ENCODE measurements at places on chromosomes 11 and 22.

GRCh38 chr11:133905677-133906156 lies 51.1 kb downstream of the IGSF9B start:
- DNase-seq = no peak

- no peak for DNase-seq
Measured at GRCh38 chr11:2644844-2645778, 54.7 kb downstream of the KCNQ1OT1 start.

DNA sequence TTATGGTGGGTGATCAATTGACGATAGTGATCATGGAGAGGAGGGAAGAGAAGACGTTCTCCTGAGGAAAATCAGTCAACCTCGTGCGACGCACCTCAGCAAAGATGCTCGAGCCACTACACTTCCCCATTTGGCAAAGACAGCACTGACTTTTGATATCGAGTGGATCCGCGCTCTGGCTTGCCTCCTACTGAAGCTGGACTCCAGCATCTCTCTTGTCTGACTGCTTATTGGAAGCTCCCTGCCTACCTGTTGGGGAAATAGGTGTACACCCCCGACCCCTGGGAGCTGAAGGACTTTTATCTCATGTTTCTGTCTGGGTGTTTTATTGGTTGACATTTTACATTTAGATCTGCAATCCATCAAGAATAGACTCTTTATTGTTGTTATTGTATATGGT lies 476.8 kb upstream of the B3GAT1 start:
- no peak for DNase-seq

- DNase-seq = no peak
Measured at GRCh38 chr11:7639643-7640025, 33.7 kb downstream of the CYB5R2 start.

- peak; percentile 94 for DNase-seq
Measured at GRCh38 chr11:119567688-119568582, 145.0 kb upstream of the THY1 start.

GRCh38 chr11:76846441-76846840 lies 14.3 kb upstream of the ACER3 start:
- no peak for DNase-seq

- DNase-seq = peak; percentile 46
Measured at GRCh38 chr22:28715611-28716010, 26.0 kb downstream of the CHEK2 start.

- DNase-seq = no peak
Measured at GRCh38 chr11:110331626-110332025, 35.2 kb upstream of the RDX start.

GRCh38 chr22:47209547-47210023 lies 447.1 kb downstream of the TBC1D22A start:
- DNase-seq = no peak

- no peak for DNase-seq
Measured at GRCh38 chr11:1382429-1382828, 7.3 kb upstream of the BRSK2 start.

DNA sequence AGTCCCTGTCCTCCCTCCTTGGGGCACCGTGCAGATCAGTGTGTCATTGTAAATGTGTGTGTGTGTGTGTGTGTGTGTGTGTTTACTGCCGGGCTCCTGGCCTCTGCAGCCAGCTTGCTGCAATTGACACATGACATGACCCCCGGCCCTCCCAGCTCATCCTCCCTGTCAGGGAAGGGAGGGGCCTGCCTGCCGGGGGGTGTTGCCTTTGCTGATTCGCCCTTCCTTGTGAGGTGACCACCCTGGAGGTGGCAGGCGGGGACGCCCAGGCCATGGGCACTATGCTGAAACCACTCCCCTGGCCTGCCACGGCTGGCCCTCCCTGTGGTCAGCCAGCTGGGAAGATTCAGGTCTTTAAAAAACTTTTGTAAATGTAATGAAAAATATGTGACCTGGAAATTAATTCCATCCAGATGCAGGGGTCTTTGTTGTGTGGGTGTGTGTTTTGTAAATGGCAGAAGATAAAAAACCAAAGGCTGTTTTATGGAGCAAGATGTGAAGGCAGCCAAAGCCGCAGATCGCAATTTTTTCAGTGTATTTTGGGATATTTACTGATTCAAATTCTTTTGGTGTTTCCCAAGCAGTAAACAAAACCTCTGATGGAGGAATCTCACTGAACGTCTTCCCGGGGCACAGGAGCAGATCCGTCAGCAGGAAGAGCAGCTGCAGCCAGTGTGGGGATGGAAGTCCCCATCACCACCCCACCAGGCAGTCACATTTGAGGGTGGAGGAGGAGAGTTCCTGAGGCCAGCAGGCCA lies 23.2 kb downstream of the SHISAL1 start:
- peak; percentile 24 for DNase-seq

GRCh38 chr11:125624756-125625213 lies at the start of gene CHEK1:
CHEK1 (plus strand) TSS chr11:125625163; CDS start chr11:125626769, 1,606 bp downstream.
- DNase-seq = no peak

- DNase-seq = peak; percentile 20
Measured at GRCh38 chr11:46729110-46730027, 10.4 kb downstream of the F2 start.

- no peak for DNase-seq
Measured at GRCh38 chr11:132084433-132084832, 714.0 kb downstream of the NTM start.

- DNase-seq = no peak
Measured at GRCh38 chr11:120940160-120940848, 83.6 kb upstream of the TBCEL start.

- DNase-seq = no peak
Measured at GRCh38 chr22:24419475-24419850, 7.9 kb upstream of the ADORA2A start.

DNA sequence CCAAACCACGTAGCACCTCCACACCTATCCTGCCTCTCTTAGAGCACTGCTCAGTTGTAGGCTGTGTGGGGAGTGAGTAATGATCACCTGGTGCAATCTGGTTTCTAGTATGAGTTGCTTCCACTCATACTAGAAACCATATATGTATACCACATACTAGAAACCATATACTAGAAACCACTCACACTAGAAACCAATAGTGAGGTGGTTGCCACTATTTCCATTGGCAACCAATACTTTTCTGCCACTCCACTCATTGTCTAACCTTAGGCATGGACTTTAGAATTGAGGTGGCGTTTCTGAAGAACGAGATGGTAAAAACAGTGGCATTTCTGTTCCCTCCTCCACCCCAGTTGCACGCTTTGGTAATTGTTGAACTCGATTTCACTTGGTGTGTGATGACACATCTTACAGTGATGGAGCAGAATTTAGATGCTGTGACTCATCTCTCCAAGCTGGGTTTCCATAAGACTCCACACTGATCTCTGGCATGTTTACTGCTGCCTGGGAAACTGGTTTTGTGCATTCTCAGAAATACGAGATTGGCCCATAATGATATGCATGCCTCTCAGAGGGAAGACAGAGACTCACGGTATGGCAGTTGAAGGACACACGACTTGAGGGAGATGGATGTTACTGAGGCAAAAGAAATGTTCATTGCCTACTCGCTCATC lies 82.9 kb downstream of the KIRREL3 start:
- peak; percentile 100 for DNase-seq

All from EH (cell line).